ENCODE measurements at places on chromosomes 13 and 19.
A peak's percentile ranks its signal among the peaks of the same experiment; 100 is the strongest.

DNA sequence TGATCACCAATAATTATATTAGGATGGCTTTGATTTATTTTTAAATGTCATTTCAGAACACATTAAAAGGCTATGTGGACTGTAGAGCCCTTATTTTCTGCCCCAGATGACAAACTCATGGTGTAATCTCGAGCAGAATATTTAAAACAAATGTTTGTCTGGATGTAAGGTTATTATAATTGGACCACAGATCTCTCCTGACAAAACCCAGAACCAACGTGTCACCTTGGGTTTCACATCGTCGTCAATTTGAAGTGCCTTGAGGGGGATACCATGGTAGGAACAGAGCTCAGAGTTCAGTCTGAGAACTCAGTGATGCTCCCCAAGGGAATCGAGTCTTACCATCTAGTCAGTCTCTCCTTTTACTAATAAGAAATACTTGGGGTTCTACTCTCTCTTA lies 2.8 kb downstream of the SACS start:
- DNase-seq = no peak

DNA sequence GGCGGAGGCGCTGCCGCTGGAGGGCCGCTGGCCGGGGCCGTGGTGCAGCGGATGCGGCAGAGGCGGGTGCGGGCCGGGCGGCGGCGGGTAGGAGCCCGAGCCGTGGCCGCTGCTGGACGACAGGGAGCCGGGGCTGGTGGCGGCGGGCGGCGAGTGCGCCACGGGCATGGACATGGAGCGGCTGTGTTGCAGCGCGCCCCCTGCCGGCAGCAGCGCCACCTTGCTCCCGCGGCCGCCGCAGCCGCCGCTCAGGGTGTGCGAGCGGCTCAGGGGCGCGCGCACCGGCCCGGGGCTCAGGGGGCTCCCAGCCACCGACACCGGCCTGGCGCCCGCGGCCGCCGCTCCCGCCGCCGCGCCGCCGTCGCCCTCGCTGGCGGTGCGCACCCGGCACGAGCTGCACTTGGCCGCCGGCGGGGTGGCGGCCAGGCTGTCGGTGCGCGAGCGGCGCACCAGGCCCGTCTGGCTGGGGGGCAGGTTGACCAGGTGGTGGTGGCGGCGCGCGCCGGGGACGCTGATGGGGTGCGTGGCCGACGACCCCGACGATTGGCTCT lies 1.7 kb downstream of the IRS2 start:
- peak; percentile 62 for DNase-seq

DNA sequence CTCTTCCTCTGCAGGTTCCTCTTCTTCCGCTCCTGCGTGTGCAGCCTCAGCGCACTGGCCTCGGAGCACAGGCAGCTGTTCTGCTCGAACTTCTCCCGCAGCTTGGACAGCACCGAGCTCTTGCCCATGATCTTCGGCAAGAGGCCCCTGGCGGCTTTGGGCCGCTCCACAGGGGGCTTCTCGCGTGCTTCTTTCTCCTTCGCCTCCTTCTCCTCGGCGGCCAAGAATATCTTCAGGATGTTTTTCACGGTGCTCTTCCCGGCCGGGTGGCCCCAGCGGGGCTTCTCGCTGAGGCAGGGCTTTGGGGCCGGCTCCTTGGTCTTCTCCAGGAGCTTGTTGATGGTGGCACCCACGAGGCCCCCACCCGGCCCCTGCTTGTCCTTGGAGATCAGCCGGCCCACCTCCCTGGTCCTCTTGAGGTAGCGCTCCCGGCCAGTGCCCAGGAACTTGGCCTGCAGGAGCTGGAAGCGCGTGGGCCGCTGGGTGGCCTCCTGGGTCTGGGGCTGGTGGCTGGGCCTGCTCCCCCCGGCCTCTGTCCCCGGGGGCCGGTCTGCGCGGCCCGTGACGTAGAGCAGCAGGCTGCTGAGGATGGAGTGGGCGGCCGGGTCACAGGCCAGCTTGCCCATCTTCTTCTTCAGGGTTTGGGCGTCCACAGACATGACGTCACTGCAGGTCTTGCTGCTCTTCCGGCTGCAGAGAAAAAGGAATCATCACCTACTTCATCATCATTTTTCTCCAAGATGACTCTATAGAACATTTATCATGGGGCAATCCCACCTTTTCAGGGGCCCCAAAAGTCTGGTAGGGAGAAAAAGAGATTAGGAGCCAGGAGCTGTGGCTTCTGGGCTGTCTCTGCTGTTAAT lies 43.8 kb upstream of the GRTP1 start:
- DNase-seq = no peak

DNA sequence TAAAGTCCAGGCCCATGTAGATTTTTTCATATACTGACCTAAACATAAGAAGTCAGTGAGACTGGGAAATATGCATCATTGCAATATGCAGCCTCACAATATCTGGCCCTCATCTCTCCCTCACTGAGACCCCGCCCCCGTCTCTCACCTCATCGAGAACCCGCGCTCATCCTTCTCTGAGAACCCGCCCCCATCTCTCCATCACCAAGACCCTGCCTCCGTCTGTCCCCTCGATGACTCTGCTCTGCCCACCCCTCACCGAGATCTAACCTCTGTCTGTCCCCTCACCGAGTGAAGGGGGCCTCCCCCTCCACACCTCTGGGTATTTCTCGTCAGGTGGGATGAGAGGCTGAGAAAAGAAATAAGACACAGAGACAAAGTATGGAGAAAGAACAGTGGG lies 20.5 kb upstream of the ZNF846 start:
- no peak for DNase-seq

DNA sequence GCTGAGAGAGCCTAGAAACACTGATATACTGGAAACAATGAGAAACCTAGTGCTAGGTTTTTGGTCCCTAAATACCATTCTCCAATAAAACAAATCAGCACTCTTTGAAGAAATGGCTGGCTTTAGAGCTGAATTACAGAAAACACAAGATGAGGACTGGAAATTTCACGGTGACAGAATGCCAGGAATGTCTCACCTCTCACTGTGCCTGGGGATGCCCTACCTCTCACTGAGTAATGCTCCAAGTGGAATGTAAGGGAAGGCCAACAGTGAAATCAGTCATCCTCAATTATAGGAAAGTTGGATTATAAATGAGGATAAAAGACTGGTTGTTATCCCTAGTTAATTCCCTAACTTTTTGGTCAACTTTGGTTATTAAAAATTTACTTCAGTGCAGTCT lies 259.0 kb downstream of the NALCN start:
- DNase-seq = no peak

- no peak for DNase-seq
Measured at GRCh38 chr19:18662972-18663732, 20.3 kb upstream of the CRTC1 start.

Data from uterus (tissue), 4 donors.